ENCODE measurements at places on chromosomes 3 and 15.

DNA sequence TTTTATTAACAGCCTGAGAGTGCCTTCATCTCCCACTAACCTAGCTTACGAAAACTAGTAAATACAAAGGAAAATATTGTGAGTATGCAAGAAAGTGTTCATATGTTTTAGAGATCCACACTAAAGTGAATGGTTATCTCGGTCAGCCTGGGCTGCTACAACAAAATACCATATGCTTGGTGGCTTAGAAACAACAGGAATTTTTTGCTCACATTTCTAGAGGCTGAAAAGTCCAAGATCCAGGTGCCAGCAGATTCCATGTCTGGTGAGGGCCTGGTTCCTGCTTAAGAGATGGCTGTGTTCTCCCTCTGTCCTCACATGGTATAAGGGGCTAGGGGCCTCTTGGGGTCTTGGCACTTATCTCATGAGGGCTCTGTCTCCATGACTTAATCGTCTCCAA lies 20.5 kb upstream of the SLC30A4 start:
- DNase-seq = no peak

DNA sequence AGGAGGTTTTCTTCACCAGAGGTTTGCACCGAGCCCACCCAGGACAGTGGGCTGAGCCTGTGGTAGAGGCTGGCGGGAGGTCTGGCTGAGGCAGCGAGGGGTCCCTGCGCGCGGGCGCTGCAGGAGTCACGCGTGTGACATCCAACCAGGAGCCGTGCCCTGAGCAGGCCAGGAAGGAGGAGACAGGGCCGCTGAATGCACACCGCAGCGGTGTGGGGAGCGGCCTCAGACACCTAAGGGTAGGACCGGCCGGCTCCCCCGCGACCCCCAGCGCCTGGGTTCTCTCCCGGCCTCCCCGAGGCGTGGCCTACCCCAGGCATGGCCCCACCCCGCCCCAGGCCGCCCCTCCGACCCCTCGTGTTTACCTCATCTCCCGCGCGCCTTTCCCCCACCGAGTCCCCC lies 412 bp downstream of the SLC41A3 start:
- peak; percentile 47 for DNase-seq

DNA sequence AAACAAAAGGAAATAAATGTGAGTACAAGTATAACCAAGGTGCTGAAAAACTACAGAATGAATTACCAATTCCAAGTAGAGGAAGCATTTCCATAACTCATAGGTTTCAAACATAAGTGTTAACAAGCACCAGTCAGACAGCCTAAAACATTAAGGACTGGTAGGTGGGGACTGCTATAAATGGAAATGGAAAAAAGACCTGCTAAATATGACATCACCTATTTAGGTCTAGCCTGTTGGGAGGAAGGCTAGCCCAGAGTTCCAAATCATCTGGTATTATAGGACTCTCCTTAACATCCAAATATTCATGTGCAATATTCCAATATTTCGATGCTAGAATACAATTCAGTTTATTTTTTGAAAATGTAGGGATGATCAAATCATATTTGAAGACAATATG lies 560.0 kb downstream of the ROBO2 start:
- DNase-seq = no peak

- no peak for DNase-seq
Measured at GRCh38 chr3:138434875-138435772, 708 bp downstream of the ESYT3 start.

DNA sequence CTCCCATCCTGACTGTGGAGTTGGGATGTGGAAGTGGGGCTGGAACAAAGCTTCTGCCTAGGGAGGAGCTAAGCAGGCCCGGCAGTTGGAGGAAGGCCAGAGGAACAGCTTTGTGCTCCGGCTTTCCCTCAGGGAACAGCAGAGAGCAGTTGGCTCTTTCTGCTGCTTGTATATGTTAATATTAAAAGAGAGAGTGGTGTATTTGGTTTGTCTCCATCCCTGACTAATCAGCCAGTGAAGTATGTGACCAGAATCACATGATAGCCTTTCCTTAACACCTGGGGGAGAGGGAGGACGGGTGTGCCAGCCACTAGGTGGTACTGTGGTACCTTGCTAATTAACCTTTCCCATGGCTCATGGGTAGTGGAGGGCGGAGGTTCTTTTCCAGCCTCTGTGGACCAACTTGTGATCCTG lies 10.0 kb downstream of the EIF2B5 start:
- peak; percentile 18 for DNase-seq

GRCh38 chr15:38652998-38653397 lies 88.4 kb upstream of the RASGRP1 start:
- no peak for DNase-seq

DNA sequence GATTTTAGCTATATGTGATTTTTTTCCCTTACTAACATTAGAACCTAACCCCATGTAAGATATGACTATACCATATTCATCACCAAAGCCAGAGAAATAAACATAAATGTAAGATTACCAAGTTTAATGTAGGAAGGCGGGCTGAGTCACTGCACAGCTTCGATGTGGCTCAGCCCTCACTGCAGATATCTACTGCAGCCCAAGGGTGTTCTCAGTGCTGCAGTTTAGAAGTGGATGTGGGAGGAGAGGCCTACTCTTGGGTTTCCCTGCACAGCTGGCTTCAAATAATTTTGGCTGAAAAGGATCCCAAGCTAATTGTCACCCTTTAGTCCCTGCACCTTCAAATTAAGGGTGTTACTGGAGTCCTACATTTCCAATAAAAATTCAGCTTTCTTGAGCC lies 9.3 kb downstream of the ARPP19 start:
- DNase-seq = peak; percentile 12

DNA sequence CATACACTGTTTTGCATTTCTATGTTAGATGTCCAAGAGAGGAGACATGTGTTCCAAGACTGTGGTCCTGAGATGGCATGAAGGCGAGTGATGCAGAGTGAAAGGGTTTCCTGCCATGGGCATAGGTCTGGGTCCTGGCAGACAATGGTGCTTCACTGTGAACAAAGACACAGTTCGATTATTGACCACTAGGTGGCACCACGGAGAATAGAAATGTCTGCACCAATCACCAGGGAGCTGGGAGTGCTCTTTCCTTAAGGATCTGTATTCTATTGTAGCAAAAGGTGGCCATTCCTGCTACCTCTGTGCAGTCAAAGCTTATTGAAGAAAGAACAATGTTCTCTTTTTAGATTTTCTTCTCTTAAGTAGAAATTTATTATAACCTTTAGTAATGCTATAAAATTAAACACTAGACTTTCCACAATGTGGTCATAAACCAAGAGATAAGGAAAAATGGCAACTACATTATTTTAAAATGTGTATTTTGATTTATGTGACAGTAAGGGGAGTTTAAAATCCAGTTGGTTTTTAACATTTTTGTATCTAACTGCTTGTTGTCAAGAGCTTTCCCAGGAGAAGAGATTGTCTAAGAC lies 88.7 kb downstream of the GABRG3 start:
- peak; percentile 80 for DNase-seq

- no peak for DNase-seq
Measured at GRCh38 chr3:147394884-147395225, 11.5 kb downstream of the ZIC4 start.

- DNase-seq = no peak
Measured at GRCh38 chr3:16982460-16982859, 97.7 kb downstream of the PLCL2 start.

GRCh38 chr3:10299175-10299574 lies 6.4 kb upstream of the GHRL start:
- peak; percentile 26 for DNase-seq

DNA sequence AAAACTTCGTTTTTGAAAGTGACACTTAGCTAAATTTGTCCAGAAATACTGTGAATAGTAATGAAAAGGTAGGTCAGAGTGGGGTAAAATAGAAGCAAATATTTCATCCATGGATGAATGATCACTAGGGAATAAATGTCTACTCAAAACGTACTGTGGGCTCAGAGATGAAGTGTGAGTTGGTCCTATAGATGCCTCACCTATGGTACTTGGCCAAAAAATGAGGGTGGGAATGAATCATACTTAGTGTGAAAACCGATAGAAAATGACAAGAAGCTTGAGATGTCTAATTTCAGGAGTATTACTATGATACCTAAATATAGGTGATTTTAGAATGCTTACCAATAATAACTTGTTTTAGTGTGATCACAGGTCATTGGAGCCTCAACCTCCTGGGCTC lies 155.9 kb downstream of the GMNC start:
- DNase-seq = no peak

DNA sequence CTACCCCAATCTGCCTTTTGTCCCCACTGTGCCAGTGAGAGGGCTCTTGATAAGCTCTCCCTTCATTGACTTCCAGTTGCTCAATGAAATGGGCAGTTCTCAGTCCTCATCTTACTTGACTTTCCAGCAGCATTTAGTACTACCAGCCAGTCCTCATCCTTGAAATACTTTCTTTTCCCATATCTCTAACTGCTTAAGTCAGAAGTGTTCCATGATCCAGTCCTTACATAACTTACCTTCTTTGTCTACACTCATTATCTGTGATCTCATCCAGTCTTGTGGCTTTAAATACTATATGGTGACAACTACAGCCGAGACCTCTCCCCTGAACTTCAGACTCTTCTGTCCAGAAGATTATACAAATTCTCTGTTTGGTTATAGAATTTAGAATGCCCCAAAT lies 28.7 kb downstream of the RARRES1 start:
- no peak for DNase-seq

DNA sequence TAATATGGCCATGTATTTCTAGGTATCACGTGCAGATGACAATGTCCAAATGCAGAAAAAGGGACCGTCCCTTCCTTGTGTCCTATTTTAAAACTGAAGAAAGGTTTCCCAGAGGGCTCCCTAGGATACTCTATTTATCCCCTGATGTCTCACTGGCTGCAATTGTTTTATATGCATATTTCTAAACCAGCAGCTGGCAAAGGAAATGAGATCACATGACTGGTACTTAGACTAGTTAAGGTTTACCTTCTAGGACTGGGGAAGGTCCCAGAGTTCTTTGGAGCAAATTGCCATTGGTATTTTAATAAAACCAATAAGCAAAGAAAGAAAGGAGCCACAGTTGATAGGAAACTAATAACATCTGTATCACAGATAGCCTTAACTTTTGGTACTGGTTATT lies 29.5 kb downstream of the GTF2E1 start:
- no peak for DNase-seq

DNA sequence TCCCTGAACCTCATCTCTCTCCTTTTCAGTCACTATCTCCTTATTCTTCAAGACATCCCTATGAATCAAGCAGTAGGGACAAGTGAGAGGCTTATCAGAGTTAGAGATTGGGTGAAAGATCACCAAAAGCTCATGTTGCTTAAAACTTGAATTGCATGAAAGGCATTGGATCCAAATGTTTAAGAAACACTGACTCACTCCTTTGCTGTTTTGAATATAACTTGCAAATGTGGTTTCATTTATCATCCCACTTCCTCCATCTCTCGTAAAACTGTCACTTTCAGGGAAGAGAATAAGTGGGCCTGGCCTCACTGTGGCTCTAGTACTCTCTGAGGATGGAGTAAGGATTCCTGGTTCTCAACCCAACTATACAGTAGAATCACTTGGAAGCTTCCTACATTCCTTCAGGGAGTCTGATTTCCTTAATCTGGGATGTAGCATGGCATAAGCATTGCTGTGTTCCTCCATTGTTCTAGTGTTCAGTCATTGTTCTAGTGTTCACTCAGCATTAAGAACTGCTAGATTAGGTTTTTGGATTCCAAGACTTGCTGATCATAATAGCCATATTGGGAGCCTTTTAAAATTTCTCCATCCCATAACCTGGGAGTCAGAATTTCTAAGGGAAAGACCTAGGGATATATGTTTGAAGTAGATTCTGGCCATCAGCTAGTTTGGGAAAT lies 171.8 kb downstream of the TMEM108 start:
- peak; percentile 80 for DNase-seq

DNA sequence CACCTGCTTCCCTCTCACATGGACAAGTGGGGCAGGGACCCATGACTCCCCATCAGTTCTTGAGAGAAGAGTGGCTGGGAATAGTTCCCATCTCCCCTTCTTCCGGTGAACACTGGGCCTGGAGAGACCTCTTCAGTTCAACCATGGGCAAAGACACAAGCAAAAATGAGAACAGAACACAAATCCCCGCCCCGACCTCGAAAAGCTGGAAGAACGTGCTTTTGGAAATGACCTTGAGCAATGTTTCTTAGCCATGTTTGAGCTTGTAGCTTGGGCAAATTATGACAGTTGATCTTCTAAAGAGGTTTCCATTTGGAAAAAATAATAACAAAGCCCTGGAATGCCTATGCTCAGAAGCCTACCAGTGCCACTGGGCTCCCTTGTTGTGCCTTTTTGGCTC lies 59.0 kb downstream of the FAM174B start:
- DNase-seq = no peak

DNA sequence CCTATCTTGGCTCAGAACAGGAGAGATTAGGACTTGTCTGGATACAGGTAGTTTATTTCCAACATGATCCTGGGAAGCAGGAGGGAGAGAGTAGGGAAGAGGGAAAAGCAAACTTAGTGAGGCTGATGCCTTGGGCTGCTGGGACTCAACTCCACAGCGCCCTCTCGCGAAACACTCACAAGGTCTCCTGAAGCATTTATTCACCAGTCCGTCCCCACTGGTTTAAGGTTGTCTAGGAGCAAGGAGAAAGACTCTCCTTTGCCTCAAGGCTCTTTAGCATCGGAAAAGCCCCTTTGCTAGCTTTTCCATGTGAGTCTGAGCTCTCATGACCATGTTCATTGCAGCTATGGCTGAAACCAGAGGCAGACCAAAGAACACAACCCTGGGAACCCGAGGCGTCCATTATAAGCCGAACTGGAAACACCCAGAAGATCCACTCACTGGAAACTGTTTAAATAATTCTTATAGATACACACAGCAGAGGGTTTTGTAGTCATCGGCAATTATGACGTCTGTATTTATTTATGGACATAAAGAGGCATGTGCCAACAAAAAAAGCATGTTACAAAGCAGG lies 244.5 kb downstream of the CD47 start:
- peak; percentile 60 for DNase-seq

- DNase-seq = no peak
Measured at GRCh38 chr3:55367384-55367783, 119.7 kb downstream of the WNT5A start.

GRCh38 chr3:28575100-28575745 lies 226.6 kb upstream of the AZI2 start:
- DNase-seq = no peak

DNA sequence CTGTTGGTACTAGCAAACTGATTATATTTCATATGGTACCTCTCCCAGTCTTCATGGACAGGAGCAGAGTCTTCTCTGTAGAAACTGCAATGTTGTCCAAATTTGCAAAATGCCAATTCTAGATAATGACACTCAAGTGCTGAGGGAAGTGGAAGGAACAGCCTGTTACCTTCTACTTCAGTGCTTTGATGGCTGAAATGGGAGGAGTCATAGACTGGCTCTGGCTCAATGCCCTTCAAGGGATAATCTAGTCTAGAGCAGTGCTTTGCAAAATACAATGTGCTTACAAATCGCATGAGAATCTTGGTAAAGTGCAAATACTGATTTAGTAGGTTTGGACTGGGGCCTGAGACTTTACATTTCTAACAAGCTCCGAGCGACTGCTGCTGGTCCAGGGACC lies 51.7 kb upstream of the ACP3 start:
- DNase-seq = no peak
